ENCODE measurements at places on chromosomes 13 and 19.
A peak's percentile ranks its signal among the peaks of the same experiment; 100 is the strongest.

DNA sequence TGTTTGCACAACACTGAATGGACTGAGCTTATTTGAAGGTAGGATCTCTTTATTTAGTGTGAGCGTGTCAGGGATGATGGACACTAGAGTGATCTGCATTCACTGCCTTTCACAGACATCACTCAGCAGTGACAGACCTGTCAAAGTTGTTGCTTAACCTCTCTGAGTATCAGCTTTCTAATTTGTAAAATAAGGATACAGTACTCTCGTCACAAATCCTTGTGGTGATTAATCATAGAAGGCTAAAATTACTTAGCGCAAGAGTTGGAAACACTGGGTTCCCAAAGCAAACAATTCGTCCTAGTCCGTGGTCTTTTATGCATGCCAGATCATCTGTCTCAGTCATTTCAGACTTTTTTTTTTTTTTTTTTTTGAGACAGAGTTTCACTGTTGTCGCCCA lies 16.6 kb downstream of the CARD8 start:
- no peak for DNase-seq

DNA sequence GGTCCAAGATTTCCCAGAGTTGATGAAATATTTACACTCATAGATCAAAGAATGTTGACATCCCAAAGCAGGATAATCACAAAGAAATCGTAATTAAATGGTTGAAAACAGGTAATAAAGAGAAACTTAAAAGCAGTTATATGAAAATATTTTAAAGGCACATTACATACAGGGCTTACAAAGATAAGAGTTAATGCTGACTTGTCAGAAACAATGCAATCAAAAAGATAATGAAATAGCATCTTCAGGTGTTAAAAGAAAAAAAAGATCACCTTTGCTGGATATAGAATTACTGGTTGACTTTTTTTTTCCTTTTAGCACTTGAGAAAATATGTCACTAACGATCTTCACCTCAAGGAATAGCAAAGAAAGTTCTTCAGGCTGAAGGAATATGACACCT lies 48.8 kb downstream of the KCTD15 start:
- no peak for DNase-seq

- no peak for DNase-seq
These were observed 7.6 kb upstream of the ACSBG2 start for GRCh38 chr19:6127716-6128335.

GRCh38 chr13:96299235-96299634 lies 209.3 kb downstream of the HS6ST3 start:
- DNase-seq, result no peak

DNA sequence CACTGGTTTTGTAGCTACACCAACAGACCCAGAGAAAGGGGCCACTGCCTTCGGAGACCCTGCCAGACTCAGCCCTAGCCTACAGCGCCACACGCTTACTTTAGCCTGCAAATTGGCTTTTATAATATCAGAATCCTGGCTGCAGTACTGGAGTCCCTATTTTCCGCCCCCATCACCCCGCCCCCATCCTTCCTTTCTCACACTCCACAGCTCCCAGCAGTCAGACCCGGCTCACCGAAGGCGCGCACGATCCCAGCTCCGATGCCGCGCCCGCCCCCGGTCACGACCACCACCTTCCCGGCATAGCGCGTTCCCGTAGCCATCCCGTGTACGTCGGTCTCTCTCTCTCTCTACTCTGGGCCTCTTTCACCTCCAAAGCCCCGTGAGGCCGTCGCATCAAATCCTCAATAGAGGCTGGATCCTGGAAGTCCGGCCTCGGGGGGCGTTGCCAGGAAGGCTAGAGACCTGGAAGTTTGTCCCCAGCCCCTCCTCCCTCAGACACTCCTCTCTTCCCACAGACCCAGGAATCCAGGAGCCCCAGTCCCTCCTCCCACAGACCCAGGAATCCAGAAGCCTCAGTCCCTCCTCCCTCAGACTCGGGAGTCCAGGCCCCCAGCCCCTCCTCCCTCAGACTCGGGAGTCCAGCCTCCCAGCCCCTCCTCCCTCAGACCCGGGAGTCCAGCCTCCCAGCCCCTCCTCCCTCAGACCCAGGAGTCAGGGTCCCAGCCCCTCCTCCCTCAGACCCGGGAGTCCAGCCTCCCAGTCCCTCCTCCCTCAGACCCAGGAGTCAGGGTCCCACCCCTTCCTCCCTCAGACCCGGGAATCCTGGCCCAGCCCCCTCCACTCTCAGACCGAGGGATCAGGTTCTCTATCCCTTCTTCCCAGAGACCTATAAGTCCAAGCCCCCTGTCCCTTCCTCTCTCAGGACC lies at the start of gene HSD17B14:
TSS of gene HSD17B14 (minus strand) at position 403 of the 929 bp plus-strand sequence. CDS start at position 323, 80 bp downstream.
- no peak for DNase-seq

- DNase-seq, result no peak
These were observed 546.2 kb downstream of the SLITRK5 start for GRCh38 chr13:88217372-88217771.

GRCh38 chr19:31263328-31263727 lies 85.9 kb downstream of the TSHZ3 start:
- DNase-seq, result no peak

GRCh38 chr19:38714354-38714778 lies 29.9 kb downstream of the CAPN12 start:
- no peak for DNase-seq

DNA sequence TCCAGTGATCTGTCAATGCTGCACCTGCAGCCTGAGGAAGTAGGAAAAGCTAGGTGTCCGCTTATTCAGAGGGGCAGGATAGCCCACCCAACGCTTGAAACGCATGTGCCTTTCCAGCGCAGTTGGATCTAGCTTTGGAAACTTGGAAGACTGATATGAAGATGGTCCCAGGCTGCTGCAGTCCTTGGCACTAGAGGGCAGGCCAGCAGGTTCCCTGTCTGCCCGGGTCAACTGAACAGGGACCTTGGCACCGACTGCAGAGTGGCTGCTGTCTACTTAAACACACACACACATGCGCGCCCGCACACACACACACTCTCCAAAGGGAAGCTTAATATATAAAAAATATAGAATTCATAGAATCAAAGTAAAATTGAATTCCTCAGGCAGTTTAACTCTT lies 100.0 kb downstream of the TSHZ3 start:
- no peak for DNase-seq

GRCh38 chr13:111460548-111461444 lies 140.4 kb downstream of the TEX29 start:
- DNase-seq, result peak; percentile 69

- DNase-seq, result no peak
These were observed 55.0 kb downstream of the LATS2 start for GRCh38 chr13:21006141-21007005.

GRCh38 chr19:37074111-37074510 lies 4.1 kb upstream of the ZNF420 start:
- DNase-seq, result no peak

GRCh38 chr13:34129436-34129835 lies 311.5 kb downstream of the RFC3 start:
- no peak for DNase-seq

GRCh38 chr13:73220966-73221720 lies 162.3 kb downstream of the KLF5 start:
- DNase-seq, result no peak

DNA sequence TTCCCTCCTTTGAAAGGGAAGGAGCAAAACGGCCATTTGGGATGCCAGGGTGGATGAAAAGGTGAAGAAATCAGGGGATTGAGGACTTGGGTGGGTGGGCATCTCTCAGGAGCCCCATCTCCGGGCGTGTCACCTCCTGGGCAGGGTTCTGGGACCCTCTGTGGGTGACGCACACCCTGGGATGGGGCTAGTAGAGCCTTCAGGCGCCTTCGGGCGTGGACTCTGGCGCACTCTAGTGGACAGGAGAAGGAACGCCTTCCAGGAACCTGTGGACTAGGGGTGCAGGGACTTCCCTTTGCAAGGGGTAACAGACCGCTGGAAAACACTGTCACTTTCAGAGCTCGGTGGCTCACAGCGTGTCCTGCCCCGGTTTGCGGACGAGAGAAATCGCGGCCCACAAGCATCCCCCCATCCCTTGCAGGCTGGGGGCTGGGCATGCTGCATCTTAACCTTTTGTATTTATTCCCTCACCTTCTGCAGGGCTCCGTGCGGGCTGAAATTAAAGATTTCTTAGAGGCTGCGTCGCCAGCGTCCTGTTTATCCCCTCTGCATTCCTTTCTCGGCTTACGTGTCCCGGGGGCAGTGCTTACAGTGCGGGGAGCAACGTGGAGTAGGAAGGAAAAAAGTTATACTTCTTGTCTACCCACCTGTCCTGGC lies 15.2 kb upstream of the S1PR4 start:
- peak; percentile 86 for DNase-seq

DNA sequence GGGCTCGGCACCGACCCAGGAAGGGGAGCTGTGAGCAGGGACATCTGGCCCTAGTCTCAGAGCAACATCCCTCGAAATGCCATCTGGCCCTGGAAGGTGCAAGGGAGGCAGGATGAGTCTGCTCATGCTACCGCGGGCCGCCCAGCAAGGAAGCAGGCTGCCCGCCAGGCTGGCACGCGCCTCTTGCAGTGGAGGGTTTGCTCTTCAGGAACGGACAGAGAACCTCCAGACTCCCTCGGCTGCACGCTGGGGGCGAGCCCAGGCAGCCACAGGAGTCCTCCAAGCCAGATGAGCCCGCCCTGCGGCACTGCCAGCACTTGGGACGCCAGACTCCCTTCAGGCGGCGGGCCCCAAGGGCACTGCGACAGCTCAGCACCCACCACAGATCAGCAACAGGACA lies 10.1 kb upstream of the ATP8B3 start:
- no peak for DNase-seq

- DNase-seq, result no peak
These were observed 50.7 kb downstream of the KLF2 start for GRCh38 chr19:16375157-16375935.

All from AG08396 (cell line).